Stimulated activated naive CD8-positive, alpha-beta T cell treated with anti-CD3 and anti-CD28 coated beads, Interleukin-15, amount 100 ng/mL, for 72 hours (primary cell): ENCODE measurements at places on chromosomes 16 and 17.

DNA sequence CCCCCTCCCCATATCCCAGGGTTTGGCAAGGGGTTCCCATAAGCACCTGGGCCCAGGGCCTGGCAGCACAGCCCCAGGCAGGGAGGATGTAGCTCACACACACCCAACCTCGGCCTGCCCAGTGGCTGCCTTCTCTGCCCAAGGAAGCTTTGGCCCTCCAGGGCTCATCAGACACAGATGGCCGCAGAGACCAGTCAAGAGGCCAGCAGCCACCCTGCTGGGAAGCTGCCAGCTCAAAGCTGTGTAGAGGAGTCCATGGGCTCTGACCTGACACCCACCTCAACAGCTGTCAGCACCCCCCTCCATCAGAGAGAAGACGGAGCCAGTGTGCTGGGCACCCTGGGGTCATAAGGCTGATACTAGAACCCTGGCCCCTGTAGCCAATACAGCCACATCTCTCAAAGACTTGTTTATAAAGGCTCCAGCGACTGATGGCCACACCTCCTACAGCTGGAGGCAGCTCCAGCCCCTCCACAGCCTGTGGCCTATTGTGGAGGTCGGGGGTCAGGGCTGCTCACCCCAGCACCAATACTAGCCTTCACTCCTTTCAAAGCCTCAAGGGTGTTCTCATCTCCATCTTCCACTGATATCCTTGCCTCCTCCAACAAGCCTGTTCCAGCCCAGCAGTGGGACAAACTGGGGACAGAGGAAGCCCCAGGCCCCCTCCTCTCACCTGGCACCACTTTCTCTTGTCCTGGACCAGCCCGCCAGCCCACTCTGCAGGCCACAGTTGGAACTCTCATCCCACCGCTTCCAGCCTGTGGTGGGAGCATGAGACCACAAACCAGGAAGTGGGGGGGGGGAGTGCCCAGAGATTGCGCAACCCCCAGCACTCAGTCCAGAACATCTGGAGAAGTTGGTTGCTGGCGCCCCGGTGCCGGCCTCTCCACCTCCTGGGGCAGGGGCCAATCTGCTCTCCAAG is 2.2 kb upstream of the MPG start:
- DNase-seq: no peak

- DNase-seq: no peak
These were observed 163.1 kb upstream of the NOL11 start for GRCh38 chr17:67554634-67555033.

DNA sequence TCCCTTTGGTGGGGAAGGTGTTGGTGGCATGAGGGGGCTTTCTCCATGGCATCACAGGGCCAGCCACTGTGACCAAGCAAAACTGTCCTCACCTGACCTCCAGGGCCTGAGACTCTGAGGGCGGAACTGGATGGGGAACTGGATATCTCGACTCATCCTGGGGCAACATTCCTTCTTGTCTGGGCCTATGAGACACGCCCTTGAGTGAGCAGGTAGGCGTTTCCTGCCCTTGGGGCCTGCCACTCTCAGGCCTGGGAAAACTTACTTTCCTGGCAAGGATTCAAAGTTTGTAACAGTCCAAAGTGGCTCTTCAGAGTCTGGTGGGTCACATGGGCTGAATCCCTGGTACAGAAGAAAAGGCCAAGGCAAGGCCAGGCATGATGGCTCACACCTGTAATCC is 9.6 kb downstream of the MT1X start:
- DNase-seq: no peak

GRCh38 chr16:85011846-85012284 is 530 bp upstream of the ZDHHC7 start:
- no peak for DNase-seq
